Stimulated activated CD4-positive, alpha-beta T cell treated with anti-CD3 and anti-CD28 coated beads, TNF-alpha, amount 100 ng/mL, for 1 hour (primary cell): ENCODE measurements at places on chromosomes 1 and 21.

- no peak for DNase-seq
Measured at GRCh38 chr21:38773099-38774061, 32.3 kb upstream of the ETS2 start.

GRCh38 chr1:182603646-182604174 is 479 bp downstream of the RGS16 start:
- no peak for DNase-seq

- DNase-seq: no peak
Measured at GRCh38 chr1:102435483-102435882, 438.8 kb upstream of the OLFM3 start.

DNA sequence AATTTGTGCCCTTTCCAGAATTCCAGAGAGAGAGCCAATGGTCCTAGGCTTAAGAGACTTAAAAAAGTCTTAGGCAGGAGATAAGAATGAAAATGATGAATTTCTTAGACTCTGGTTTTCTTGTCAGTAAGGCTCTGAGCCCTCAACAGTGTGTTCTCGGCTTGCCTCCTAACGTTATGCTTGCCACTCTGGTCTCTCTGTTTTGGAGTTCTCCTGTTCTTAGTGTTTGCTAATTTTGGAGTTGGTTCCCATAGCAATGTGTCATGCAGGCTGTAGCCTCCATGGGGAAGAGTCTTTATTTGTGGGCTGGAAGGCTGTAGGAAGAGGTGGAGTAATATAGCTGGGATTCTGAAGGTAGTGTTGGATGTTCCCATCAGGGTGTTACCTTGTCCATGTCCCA is 19.9 kb downstream of the TBX19 start:
- no peak for DNase-seq

GRCh38 chr1:227917081-227917950 is 30.4 kb downstream of the WNT9A start:
- DNase-seq: no peak

DNA sequence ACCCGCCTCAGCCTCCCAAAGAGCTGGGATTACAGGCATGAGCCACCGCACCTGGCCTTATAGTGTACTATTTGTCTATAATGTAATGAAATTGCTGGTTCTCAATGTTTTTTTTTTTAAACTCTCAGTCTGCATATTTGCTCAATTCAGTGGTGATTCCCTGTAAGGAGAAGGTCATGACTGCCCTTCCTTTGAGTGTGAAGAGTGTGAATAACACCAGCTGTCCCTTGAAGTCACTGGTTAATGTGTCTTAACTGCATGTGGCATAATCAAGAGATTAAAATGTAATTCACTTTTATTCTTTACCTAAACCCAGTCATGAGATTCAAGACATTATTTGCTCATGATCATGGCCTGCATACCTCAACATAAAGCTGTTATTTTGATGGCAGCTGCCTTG is 30.5 kb downstream of the MTF2 start:
- no peak for DNase-seq

- no peak for DNase-seq
Measured at GRCh38 chr21:17727361-17727760, 91.8 kb downstream of the C21orf91 start.

- DNase-seq: no peak
Measured at GRCh38 chr1:36178471-36179219, 22.7 kb downstream of the MAP7D1 start.
